Mucosa of descending colon (tissue), 3 donors: ENCODE measurements at places on chromosomes 1 and 21.
A peak's percentile ranks its signal among the peaks of the same experiment; 100 is the strongest.

GRCh38 chr1:166908942-166909341, 32.9 kb upstream of the TADA1 start:
- DNase-seq, result no peak

GRCh38 chr1:941588-942383, 17.3 kb downstream of the NOC2L start:
- DNase-seq, result peak; percentile 68

DNA sequence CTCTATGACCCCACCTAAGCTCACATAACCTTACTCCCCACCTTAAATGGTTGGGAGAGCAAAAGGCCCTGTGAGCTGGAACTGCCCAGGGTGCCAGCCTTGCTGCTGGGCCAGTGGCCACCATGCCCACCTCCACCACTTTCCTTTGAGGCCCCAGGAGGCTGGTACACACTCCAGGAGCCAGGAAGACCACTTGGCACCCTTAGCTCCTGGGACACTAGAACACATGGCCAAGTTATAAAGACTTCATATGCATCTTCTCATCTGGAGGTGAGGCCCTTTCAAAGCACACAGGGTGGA, 21.9 kb downstream of the CAPZB start:
- DNase-seq, result no peak

GRCh38 chr1:36062315-36062714, 21.6 kb upstream of the TEKT2 start:
- DNase-seq, result no peak

DNA sequence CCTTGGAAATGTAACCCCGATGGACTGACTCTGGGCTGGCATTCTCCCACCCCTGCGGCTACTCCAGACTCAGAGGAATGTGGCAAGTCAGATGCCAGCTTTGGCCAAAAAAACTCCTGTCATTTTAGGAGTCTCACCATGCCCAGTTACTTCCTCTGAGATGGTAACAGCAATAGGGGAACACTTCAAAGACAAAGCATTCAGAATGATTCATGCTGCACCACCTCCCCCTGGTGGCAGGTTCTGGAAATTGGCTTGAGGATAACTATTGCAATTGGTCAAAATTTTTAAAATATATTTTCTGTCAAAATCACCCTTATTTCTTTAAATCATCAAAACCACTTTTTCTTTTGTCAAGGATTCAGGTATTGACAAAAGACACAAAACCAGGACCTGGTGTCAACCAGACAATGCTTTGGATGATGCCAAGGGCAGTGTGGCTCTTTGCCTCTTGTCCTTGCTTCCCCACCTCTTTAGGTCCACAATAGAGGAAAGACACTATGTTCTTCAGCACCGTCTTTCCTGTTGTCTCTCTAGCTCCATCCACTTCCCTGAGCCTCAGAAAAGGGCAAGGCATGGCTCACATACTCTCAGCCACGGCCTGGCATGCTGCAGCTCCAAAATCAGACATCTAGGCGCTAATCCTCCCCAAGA, 9.9 kb upstream of the CDCA8 start:
- peak; percentile 87 for DNase-seq

GRCh38 chr1:245648749-245649522, 494.2 kb downstream of the KIF26B start:
- no peak for DNase-seq

- DNase-seq, result no peak
Measured at GRCh38 chr1:8032366-8032910, 6.3 kb upstream of the ERRFI1 start.

- no peak for DNase-seq
Measured at GRCh38 chr1:205840146-205840923, 9.6 kb downstream of the PM20D1 start.

DNA sequence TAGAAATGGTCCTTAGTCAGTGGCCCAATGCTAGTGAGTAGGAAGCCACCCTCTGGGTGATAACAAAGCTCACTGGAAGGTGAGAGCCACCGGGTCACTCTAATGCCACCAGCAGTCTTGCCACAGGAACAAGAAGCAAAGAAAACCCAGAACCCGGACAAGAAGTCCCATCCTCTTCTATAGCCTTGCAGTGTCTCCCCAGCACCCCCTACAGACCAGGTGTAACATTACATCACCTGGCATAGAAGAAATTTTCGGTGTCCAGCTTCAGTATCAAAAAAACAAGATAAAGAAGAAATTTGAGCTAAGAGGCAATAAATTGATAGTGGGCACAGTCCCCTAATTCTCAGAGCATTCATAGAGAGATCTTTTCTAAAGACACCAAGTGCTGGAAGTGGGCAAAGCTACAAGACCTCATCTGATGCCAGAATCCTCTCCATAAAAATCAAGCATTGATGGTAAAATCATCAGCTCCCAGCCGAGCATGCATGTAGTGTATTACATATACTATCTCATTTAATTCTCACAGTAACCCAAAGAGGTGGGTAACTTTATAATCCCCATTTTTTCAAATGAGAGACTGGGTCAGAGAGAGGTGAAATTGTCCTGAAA, 491.0 kb downstream of the MATN1 start:
- no peak for DNase-seq

DNA sequence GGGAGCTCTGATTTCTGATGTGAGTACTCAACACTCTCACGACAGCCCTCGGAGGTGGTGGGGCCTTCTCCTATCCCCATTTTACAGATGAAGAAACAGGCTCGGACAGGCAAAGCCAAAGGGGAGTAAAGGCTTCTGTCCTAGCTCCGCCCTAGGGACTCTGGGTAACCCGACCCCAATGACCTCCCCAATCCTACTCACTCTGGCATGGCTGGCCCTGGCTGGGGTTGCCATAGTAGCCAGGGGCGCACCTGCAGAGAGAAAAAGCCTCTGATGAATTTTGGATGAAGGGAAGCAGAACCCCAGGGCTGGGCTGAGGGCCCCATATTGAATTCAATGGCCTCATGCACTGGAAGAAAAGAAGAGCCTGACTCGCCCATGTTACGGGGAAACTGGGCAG, 61.1 kb downstream of the LDLRAD2 start:
- no peak for DNase-seq

- no peak for DNase-seq
Measured at GRCh38 chr1:7298749-7299151, 472.3 kb upstream of the VAMP3 start.

DNA sequence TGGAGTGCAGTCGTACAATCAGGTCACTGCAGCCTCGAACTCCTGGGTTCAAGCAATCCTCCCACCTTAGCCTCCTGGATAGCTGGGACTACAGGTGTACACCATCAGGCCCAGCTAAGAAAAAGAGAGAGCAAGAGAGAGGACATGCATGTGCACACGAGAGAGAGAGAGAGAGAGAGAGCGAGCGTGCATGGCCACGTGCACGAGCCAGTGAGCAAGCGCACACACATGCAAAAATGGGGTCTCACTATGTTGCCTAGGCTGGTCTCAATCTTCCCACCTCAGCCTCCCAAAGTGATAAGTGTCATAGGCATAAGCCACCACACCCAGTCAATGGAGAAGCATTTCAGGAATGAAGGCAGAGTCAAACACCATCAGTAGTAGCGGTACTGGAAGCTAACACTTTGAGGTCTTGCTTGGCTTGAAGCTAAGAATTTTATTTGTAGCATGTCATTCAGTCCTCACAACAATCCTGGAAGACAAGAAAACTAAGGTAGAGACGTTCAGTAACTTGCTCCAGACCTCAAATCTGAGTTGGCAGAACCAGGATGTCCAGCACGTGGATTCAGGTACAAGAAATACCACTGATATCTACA, 14.5 kb downstream of the GNB1 start:
- DNase-seq, result no peak

- DNase-seq, result no peak
Measured at GRCh38 chr1:109454497-109455133, 11.7 kb upstream of the SYPL2 start.

GRCh38 chr1:223629126-223629457, 36.4 kb downstream of the CAPN8 start:
- no peak for DNase-seq

DNA sequence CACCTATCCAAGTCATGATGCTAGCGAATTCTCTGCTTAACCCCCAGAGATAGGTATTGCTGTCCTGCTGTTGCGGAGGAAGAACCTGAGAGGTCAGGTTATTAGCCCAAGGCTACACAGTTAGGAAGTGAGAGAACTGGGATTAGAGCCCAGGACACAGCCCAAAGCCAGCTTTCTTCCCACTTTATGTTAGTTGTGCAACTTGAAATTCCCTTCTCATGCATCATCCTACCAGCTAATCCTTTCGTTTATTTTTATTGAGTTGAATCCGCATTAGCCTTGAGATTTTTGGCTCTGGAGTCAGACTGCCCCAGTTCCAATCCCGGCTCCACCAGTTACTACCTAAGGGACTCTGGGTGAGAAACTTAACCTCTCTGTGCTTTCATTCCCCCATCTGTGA, 65.4 kb downstream of the PLEKHA6 start:
- peak; percentile 33 for DNase-seq

- DNase-seq, result no peak
Measured at GRCh38 chr21:38236232-38236631, 20.6 kb upstream of the KCNJ15 start.

- no peak for DNase-seq
Measured at GRCh38 chr1:25051504-25051903, 121.4 kb upstream of the RUNX3 start.

- DNase-seq, result no peak
Measured at GRCh38 chr1:242847390-242847993, 323.0 kb upstream of the PLD5 start.

GRCh38 chr1:67307251-67308060, at the start of gene IL12RB2:
TSS of gene IL12RB2 (plus strand) at chr1:67307873. CDS start at chr1:67320369, 12,496 bp downstream.
- peak; percentile 19 for DNase-seq

DNA sequence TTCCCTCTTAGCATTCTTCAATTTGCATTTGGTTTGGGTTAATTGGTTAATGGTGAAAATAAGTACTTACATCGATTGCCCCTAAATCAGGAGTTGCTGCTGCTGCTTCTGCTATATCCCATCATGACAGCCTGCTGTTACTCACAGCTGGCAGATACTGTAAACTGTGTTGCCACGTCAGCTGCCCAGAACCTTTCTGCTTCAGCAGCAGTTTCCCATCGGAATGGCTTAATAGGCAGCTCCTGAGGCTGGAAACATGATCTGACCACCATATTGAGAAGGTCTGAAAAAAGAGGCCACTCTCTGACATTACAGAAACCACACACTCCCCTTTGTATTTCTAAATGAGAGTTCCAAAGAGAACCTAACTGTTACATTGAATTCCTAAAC, 14.3 kb upstream of the SEC16B start:
- DNase-seq, result no peak

DNA sequence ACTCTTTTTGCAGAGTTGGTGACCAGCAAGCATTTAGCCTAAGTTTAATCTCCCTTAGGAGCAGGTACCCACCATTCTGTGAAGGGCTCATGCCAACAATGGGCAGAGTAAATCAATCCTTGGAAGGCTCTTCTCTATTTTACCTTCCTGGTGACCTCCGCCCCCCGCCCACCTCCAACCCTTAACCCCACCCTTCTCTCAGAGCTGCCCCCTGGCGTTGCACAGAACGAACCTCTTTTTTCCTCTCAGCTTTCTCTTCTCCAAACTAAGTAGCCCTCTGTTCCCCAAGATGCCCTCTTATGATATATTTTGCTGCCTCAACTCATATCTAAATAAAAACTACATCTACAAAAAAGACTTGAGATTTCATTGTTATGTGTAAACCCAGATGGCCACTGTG, 186.8 kb downstream of the SEC16B start:
- no peak for DNase-seq

DNA sequence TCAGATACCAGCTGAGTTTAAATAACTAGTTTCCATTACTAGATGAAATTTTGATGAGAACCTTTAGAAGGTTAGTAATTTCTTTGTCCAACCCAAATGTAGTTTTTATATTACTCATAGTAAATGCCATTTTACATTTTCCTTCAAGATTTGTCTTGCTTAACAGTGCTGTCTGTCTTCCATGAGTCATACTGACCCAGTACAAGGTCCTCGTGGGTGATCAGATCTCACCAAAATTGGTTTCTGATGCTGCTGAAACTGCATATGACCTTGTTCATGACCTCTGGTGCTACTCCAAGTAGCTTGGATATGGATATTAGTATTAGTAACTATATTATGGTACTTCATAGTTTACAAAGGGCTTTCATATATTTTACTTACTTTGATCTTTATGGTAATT, 207.1 kb downstream of the RYR2 start:
- no peak for DNase-seq

DNA sequence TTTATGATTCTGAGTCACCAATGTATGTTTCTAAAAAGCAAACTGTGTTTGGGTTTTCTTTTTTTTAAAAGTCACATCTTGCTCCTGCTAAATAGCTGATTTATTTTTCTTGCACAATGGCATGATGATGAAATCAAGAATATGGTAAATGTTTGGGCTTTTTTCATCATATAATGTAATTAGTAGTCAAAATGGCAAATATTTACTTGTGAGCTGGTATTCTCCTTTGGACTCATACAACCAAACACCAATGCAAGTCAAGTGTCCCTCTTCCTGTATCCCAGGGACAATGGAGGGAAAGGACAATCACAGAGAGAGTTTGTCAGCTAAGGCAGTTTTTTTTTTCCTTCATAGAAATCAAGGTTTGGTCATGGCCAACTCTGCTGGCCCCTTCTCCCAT, 94.6 kb upstream of the RALGPS2 start:
- DNase-seq, result no peak

GRCh38 chr1:87615491-87615890, 286.8 kb downstream of the LMO4 start:
- DNase-seq, result no peak

GRCh38 chr1:46412893-46413595, 18.9 kb downstream of the FAAH start:
- DNase-seq, result no peak

DNA sequence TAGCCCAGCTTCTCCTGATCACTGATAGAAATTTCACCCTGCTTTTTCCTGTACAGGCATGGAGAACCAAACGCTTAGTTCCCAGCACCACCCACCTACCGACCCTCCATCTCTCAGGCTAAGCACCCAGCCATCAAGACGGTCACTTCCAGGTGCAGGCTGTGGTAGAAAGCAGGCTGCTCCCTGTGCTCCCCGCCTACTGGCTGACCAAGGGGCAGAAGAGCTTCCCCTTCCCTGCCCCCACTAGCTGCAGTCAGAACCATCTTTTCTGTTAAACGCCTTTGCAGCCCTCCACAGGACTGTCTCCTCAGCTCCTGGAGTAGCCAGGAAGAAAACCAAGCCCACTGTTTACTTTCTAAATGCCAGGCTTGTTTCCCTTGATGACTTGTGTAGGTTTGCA, 23.0 kb downstream of the SPATA46 start:
- DNase-seq, result no peak

- no peak for DNase-seq
Measured at GRCh38 chr1:103365860-103366569, 159.5 kb upstream of the RNPC3 start.

- no peak for DNase-seq
Measured at GRCh38 chr1:85027242-85027983, 20.9 kb downstream of the MCOLN3 start.
